ENCODE measurements at places on chromosomes 6 and 20. TPM values are rescaled to one million over a fixed set of nuclear protein-coding genes. Genes with fewer than 3 reads are reported as not detected.

Gene SLC22A3
- total RNA-seq: 3.9 TPM

Gene PRL
- total RNA-seq: 0.23 TPM

Gene ZNF76
- total RNA-seq: 14.1 TPM

Gene VSTM2L
- total RNA-seq: 55.1 TPM

Gene ADGB
- total RNA-seq: 2.5 TPM

Gene LAMA4
- 41.5 TPM for total RNA-seq

Gene SSTR4
- 2.1 TPM for total RNA-seq

Gene HRH3
- 2.3 TPM for total RNA-seq

Gene CST7
- 0.69 TPM for total RNA-seq

Gene SAMD3
- 19.4 TPM for total RNA-seq

Gene HLA-G
- not detected for total RNA-seq

Gene EIF6
- 56.1 TPM for total RNA-seq

Gene WFDC12
- not detected for total RNA-seq

Gene CGA
- not detected for total RNA-seq

Gene RCAN2
- 42.7 TPM for total RNA-seq

Gene RIPPLY2
- 7.8 TPM for total RNA-seq

Gene ADTRP
- total RNA-seq: 0.69 TPM

Gene LY6G6D
- total RNA-seq: not detected

Gene TRDN
- 0.92 TPM for total RNA-seq

Gene HLA-DRA
- 8.5 TPM for total RNA-seq

Gene ARG1
- total RNA-seq: 0.69 TPM

Gene VSX1
- 0.46 TPM for total RNA-seq

Gene SMIM28
- total RNA-seq: not detected

Gene EYS
- 1.4 TPM for total RNA-seq

Gene PXMP4
- 9.7 TPM for total RNA-seq

Gene CDKN1A
- total RNA-seq: 5.3 TPM

Gene NDRG3
- 77.5 TPM for total RNA-seq

Gene LRRC1
- 12.5 TPM for total RNA-seq

Gene TMEM244
- total RNA-seq: not detected

Gene OPRL1
- 33.4 TPM for total RNA-seq

Gene SPINT3
- total RNA-seq: not detected

Gene NR2E1
- total RNA-seq: 11.1 TPM

Gene MYB
- total RNA-seq: 4.8 TPM

Gene TFAP2D
- 0.92 TPM for total RNA-seq

Gene NAPB
- total RNA-seq: 196 TPM

Gene GSTA3
- total RNA-seq: 0.69 TPM

Gene B4GALT5
- 76.8 TPM for total RNA-seq

Gene TLDC2
- total RNA-seq: 1.2 TPM

Gene SPEF1
- 5.1 TPM for total RNA-seq

Gene PTP4A1
- total RNA-seq: 65.7 TPM

Gene PPP1R16B
- total RNA-seq: 19.6 TPM

Gene CLVS2
- total RNA-seq: 43.6 TPM

Gene PAK5
- 33.0 TPM for total RNA-seq

Gene KCNK16
- total RNA-seq: not detected

Gene EEF1E1
- total RNA-seq: 42.4 TPM

Gene PREP
- 31.6 TPM for total RNA-seq

Gene BAG2
- total RNA-seq: 4.2 TPM

Gene XKR7
- 10.1 TPM for total RNA-seq

Gene NOTCH4
- total RNA-seq: 8.8 TPM

Gene COX4I2
- total RNA-seq: not detected

Gene SMLR1
- not detected for total RNA-seq

Gene PAX1
- total RNA-seq: not detected

Gene C20orf202
- total RNA-seq: 0.46 TPM

Gene PRELID3B
- total RNA-seq: 78.4 TPM

Gene TTLL9
- total RNA-seq: 7.4 TPM
